ENCODE measurements at places on chromosomes 11 and 22. TPM values are rescaled to one million over a fixed set of nuclear protein-coding genes. Genes with fewer than 3 reads are reported as not detected.
A peak's percentile ranks its signal among the peaks of the same experiment; 100 is the strongest.

OR11H1 gene
- not detected for total RNA-seq

DLG2 gene
- total RNA-seq, result 1.0 TPM

BBOX1 gene
- total RNA-seq, result not detected

ELP4 gene
- 17.4 TPM for total RNA-seq

- H3K36me3 ChIP-seq, result no peaks in the 10 kb centered on the region
- H3K27me3 ChIP-seq, result peaks cover 13% of the 10 kb centered on the region
- no peak overlapping the region for H3K4me3 ChIP-seq
Observed at GRCh38 chr11:13972043-13972910, 9.8 kb downstream of the SPON1 start.

DNA sequence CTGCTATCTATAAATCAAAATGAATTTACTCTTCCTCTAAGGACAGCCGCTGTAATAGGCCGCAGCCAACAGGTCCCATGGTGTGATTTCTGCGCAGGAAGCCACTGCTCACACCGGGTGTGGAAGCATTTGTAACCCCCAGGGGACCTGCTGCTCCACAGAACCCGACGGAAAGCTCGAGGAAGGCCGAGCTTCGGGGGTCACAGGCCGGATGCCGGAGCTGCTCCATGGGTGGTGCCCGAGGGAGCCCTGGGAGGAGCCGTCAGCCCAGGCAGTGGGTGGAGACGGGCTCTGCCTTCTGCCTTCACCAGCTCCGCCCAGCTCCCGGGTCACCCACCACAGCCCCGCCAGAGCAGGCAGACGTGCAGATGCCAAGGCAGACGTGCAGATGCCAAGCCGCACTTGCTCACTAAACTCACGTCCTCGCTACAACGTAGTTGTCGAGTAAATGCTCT is 63.5 kb downstream of the BRD1 start:
- H3K4me3 ChIP-seq, result no peak overlapping the region
- no peak overlapping the region for H3K27ac ChIP-seq
- H3K36me3 ChIP-seq, result no peaks in the 10 kb centered on the region
- H3K27me3 ChIP-seq, result no peaks in the 10 kb centered on the region
- H3K4me1 ChIP-seq, result peaks cover 15% of the 10 kb centered on the region

GRCh38 chr11:35066783-35067423 is 72.1 kb upstream of the CD44 start:
- H3K27ac ChIP-seq, result peak overlapping the region; percentile 70
- H3K4me1 ChIP-seq, result peaks cover 19% of the 10 kb centered on the region
- DNase-seq, result peak; percentile 79
- H3K4me3 ChIP-seq, result peak overlapping the region; percentile 40
- H3K36me3 ChIP-seq, result peaks cover 17% of the 10 kb centered on the region
